ENCODE measurements at places on chromosomes 13 and 19. TPM values are rescaled to one million over a fixed set of nuclear protein-coding genes. Genes with fewer than 3 reads are reported as not detected.
A peak's percentile ranks its signal among the peaks of the same experiment; 100 is the strongest.

Gene CYP4F11
- not detected for total RNA-seq

DNA sequence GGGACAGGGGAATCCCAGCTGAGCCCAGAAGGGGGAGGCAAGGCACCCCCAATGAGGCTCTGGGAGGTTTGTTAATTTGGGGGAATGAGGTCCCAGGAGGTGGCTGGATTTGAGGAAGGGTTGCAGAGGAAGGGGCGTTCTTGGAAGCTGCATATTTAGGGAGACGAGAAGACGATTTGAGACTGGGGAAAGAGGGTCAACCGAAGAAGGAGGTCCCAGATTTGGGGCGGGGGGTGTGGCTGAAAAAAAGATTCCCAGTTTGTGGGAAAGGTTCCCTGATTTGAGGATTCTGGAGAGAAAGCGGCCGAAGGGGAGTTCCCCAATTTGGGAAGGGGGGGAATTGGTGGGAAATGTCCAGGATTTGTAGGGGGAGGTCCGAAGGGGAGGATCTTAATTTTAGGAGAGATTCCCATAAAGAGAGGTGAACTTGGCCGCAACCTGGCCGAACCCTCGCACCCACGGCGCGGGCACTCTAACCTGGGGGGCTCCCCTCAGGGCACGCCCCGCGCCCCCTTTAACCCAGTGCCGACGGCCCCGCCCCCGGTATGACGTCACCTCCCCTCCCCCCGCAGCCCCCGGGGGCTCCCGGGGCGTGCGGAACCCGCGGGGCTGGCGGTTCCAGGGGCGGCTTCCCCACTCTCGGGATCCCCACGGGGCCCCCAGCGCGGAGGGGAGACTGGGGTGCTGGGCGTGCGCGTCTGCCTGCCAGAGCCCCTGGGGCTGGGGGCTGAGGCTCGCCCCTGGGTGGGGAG lies 1.2 kb downstream of the PTPRS start:
- H3K4me1 ChIP-seq, result peaks cover 12% of the 10 kb centered on the region
- no peak for DNase-seq
- H3K27ac ChIP-seq, result no peak overlapping the region
- H3K4me3 ChIP-seq, result peak overlapping the region; percentile 5
- H3K36me3 ChIP-seq, result peaks cover 2% of the 10 kb centered on the region

DNA sequence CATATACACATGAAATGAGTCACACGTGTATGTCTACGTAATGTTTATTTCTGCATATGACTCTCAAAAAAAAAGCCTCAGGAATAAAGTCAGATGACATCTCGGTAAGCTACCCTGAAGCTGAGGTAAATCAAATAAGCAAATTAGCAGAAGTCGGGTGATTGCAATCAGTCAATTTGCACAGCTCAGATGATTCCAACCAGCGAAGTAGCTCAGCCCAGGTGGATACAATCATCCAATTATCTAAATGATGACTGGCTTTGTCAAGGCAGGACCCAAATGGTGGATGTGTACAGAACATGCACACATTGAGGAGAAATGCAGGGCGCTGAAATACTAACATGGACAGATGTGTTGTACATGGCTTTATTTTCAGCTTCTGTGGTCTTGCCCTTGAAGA lies 148.5 kb downstream of the ZNF486 start:
- H3K36me3 ChIP-seq, result no peaks in the 10 kb centered on the region
- H3K4me1 ChIP-seq, result no peaks in the 10 kb centered on the region
- no peak overlapping the region for H3K4me3 ChIP-seq
- no peak for DNase-seq
- H3K27ac ChIP-seq, result no peak overlapping the region
- no peaks in the 10 kb centered on the region for H3K27me3 ChIP-seq

Gene DCT
- 0.05 TPM for total RNA-seq

Gene CEACAM1
- 22.5 TPM for total RNA-seq

Gene C19orf18
- total RNA-seq, result 0.73 TPM

Gene CNN1
- not detected for total RNA-seq

Gene ZNF534
- not detected for total RNA-seq

DNA sequence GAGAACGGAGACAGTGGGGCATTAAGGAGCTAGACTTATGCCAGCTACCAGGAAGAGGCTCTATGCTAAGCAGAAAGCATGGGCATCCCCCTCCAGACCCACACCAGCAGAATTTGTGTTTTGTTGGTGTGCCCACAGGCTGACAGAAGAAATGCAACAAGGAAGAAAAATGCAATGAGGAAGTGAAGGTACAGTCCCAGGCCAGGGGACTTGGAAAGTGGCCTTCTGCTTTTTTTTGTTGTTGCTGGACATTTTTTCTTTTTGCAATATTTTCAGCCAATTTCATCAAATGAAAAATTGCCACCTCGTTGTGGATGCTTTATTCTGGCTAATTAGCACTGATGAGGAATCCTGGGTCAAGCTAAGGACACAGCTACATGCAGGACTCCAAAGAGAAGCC lies 167.7 kb downstream of the TSHZ3 start:
- no peak overlapping the region for H3K27ac ChIP-seq
- H3K27me3 ChIP-seq, result peaks cover 2% of the 10 kb centered on the region
- no peaks in the 10 kb centered on the region for H3K36me3 ChIP-seq
- no peaks in the 10 kb centered on the region for H3K4me1 ChIP-seq
- no peak overlapping the region for H3K4me3 ChIP-seq

Gene ZNF556
- not detected for total RNA-seq

DNA sequence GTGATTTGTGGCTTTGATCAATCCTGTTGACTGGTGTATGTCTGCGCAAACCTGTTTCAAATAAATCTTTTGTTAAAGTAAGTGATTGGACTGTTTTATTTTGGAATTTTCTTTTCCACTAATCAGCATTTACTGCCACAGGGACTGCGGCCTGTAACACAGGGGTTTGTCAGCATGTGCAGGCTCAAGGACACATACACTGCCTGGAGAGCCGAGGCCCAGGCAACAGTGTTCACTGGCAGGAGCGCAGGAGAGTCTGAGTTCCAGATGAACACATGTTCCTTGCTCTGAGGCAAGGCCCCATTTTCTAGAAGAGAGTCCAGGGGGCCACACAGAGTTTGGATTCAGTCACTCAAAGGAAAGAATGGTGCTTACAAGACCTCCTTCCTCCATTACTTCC lies 26.0 kb downstream of the SHISA2 start:
- H3K4me3 ChIP-seq, result no peak overlapping the region
- DNase-seq, result no peak
- no peak overlapping the region for H3K27ac ChIP-seq

DNA sequence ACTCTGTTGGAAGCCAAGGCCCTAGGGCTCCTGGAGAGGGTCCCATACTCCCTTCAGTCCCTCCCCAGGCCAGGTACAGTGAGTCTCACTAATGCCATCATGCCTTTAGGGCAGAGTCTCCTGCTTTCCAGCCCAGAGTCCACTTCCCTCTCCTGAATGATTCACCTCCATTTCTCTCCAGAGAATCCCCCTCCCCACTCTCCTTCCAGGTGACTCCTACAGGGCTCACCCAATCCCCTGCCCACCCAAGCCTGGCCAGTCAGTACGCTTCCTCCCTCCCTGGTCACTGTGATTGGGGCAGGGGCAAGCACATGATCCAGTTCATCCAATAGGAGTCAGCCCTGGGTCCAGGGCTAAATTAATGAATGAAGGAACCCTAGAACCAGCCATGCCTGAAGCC lies 35.0 kb upstream of the PNMA8B start:
- H3K4me3 ChIP-seq, result no peak overlapping the region
- DNase-seq, result no peak
- H3K27ac ChIP-seq, result peak overlapping the region; percentile 60
- peaks cover 6% of the 10 kb centered on the region for H3K36me3 ChIP-seq

DNA sequence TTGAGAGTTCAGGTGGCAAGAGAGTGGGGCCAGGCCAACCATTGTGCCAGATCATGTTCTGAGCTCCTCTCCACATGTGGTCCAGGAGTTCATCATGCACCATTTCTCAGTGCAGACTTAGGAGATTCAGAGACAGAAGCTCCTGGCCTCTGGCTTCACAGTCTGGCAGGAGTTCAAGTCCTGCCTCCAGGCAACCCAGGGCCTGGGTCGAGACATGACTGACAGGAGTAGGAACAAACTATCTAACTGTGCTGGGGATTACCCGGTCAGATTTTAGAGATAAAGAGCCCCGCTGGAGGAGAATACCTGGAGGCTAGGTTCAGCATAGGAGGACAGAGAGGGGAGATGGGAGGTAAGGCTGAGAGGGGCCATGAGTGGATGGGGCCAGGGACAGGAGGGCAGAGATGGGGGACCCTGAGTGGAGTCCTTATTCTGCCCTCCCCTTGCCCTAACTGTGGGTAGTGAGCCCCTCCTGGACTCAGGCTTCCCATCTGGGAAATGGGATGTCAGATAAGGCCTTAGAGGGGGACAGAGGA lies 906 bp upstream of the CYP4F11 start:
- no peak for DNase-seq
- peaks cover 2% of the 10 kb centered on the region for H3K36me3 ChIP-seq
- peaks cover 20% of the 10 kb centered on the region for H3K27me3 ChIP-seq
- H3K4me1 ChIP-seq, result no peaks in the 10 kb centered on the region
- no peak overlapping the region for H3K27ac ChIP-seq

Gene ZNF580
- 32.1 TPM for total RNA-seq

Gene FBN3
- total RNA-seq, result 0.03 TPM

DNA sequence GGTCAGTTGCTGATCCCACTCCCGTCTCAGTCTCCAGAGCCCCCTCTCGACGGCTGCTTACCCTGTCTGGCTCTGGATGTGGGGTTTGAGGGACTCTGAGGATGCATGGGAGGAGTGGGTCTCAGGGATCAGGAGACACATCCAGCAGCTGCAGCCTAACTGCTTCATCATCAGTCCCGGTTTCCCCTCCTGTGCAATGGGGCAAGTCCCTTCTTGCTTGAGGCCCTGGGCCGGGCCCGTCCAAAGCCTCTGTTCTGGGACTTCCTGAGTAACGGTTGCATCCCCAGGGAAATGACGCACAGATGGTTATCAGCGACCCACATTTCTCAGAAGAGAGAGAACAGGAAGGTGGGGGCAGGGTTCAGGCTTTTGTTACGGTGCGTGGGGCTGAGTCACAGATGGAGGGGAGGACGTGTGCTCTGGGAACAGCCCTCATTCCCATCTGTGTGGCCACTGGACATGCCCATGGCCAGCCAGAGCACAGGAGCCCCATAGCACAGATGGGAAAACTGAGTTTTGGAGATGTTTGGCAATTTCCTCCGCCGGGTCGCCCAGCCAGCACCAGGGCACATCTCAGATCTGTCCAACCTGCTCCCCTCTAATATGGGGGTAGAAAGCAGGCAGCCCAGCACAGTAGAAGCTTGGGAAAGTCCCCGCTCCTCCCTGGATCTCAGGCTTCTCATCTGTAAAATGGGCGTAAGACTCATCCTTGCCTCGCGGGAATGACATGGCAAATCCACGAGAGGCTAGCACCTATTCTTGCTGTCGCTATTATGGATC lies 19.3 kb downstream of the GNA15 start:
- H3K27me3 ChIP-seq, result no peaks in the 10 kb centered on the region
- DNase-seq, result peak; percentile 85
- H3K4me3 ChIP-seq, result no peak overlapping the region
- H3K36me3 ChIP-seq, result peaks cover 30% of the 10 kb centered on the region

DNA sequence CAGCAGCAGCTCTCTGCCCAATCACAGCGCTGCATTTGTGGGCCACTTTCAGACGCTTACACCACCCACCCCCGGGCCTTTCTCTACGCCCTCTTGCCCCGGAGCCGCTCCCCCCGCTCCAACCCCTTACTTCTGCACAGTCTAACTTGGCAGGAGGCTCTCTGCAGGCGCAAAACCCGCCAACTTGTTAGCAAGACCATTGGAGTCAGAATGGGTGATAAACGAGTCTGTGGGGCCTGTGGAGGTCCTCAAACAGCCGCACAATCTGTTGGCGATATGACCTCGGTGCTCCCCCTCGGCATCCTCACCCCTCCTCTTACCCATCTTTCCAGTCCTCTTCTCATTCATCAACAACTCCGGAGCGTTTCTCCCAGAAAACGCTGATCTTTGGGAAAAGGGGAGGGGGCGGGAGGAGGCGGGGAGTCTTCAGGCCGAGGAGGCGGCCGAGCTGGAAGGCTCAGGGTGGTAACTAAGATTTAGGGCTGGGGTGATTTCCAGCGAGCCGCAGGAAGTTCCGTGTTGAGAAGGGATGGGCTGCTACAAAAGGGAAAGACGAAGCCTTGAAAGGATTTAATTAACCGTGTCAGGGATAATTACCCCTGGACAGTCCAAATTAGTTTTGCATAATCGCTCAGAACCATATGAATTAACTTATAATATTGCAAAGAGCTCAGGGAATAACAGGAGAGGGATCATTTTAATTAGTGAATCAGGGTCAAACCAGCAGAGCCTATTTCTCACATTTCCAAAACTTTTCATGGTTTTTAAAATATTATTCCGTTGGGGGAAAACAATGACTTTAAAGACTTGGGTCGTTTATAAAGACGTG lies 4.1 kb downstream of the SOX21 start:
- H3K27ac ChIP-seq, result no peak overlapping the region
- H3K4me1 ChIP-seq, result peaks cover 19% of the 10 kb centered on the region
- no peak for DNase-seq
- H3K36me3 ChIP-seq, result peaks cover 16% of the 10 kb centered on the region
- H3K4me3 ChIP-seq, result no peak overlapping the region

Gene STK24
- total RNA-seq, result 140 TPM

DNA sequence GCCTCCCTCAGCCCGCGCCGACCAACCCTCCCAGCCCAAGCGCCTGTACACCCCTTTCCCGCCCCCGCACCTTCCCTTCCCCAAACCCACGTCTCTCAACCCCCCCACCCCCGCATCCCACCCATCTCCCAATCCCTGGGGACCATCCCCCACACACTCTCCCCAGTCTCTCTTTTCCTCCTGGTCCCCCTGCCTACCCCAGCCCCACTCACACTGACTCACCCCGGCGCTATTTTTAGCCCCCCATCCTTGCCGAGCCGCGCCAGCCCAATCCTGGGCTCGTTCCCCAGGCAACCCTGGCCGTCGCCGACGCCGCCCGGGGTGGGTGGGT lies 11.7 kb downstream of the CIC start:
- H3K4me3 ChIP-seq, result no peak overlapping the region
- H3K36me3 ChIP-seq, result peaks cover 15% of the 10 kb centered on the region
- DNase-seq, result peak; percentile 36

Gene LILRA6
- 0.18 TPM for total RNA-seq

DNA sequence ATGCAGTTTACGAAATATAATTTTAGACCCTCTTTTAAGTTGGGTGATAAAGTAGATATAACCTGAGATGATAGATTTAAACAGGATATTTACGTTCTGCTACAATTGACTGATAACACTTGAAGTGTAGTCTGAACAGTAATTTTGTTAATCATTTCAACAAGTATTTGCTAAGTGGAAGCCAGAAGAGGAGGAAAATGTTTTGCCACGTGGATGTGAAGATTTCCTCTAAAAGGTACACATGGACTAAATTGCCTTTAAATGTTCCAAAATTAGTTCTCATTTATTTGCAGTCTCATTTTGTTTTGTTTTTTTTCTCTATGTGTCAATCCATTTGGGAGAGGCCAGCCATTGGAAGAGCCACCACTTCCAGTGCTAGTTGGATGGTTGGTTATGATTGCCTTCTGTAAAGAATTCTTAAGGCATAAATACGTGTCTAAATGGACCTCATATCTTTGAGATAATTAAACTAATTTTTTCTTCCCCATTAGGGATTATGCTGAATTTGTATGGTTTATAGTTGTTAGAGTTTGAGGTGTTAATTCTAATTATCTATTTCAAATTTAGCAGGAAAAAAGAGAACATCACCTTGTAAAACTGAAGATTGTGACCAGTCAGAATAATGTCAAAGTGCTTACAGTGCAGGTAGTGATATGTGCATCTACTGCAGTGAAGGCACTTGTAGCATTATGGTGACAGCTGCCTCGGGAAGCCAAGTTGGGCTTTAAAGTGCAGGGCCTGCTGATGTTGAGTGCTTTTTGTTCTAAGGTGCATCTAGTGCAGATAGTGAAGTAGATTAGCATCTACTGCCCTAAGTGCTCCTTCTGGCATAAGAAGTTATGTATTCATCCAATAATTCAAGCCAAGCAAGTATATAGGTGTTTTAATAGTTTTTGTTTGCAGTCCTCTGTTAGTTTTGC lies 2.8 kb downstream of the MIR17HG start:
- no peaks in the 10 kb centered on the region for H3K27me3 ChIP-seq
- H3K4me1 ChIP-seq, result peaks cover 58% of the 10 kb centered on the region
- no peak overlapping the region for H3K27ac ChIP-seq
- peaks cover 56% of the 10 kb centered on the region for H3K36me3 ChIP-seq
- DNase-seq, result no peak

Gene KLK13
- not detected for total RNA-seq

All from activated CD8-positive, alpha-beta T cell treated with anti-CD3 and anti-CD28 coated beads, Interleukin-2, amount 10 ng/mL, durations not matched to agents 7 days and 5 days (primary cell).